ENCODE measurements at places on chromosomes 3 and 15. TPM values are rescaled to one million over a fixed set of nuclear protein-coding genes. Genes with fewer than 3 reads are reported as not detected.

Gene NPRL2
- total RNA-seq: 15.5 TPM

Gene PLD1
- 36.4 TPM for total RNA-seq

Gene HRG
- total RNA-seq: not detected

Gene PLA2G4F
- total RNA-seq: not detected

Gene CDHR4
- not detected for total RNA-seq
